ENCODE measurements at places on chromosomes 1 and 21.

DNA sequence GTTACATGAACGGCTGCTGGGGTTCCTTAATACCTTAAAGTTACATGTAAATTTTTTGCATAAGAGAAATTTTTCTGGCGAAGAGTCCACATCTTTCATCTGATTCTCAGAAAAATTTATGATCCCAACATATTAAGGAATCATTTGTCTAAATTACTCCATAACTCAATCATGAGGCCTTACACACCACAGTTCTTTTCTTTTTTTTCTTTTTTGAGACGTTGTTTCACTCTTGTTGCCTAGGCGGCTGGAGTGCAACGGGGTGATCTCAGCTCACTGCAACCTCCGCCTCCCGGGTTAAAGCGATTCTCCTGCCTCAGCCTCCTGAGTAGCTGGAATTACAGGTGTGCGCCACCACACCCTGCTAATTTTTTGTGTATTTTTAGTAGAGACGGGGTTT lies 2.1 kb upstream of the S100A11 start:
- DNase-seq = no peak

DNA sequence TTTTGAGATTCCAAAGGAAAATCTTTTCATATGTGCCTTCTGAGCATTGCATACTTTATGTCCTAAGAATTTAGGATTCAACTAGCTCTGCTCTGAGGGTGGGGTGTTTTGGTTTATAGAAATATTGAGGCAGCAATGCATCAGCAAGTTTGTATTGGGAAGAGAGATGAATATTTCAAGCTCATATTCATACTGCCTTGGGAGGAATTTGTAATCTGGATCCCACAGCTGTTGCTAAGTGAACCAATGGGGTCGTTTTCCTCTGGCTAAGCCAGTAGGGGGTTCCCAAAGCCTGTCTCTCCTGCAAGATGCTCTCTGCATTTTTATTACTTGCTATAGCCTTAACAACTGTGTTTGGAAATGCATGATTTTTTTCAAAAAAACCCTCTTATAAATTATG lies 130.6 kb downstream of the SNX7 start:
- DNase-seq = peak; percentile 4

DNA sequence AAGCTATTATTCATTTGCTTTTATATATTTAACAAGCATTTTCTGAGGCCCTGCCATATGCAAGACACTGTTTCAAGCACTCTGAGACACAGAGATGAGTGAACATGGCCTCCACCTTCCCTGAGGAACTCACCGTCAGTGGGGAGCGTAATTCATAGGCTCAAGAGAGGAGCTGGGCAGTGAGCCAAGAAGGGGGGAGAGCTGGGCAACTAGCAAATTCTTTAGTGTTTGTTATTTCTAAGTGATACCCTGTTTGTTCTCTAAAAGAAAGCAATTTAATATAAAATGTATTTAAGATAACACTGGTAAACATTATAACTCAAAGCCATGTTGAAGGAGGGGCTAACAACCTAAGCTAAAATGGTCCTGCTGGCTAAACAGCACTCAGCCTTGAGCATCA lies 119.2 kb upstream of the NGF start:
- no peak for DNase-seq

DNA sequence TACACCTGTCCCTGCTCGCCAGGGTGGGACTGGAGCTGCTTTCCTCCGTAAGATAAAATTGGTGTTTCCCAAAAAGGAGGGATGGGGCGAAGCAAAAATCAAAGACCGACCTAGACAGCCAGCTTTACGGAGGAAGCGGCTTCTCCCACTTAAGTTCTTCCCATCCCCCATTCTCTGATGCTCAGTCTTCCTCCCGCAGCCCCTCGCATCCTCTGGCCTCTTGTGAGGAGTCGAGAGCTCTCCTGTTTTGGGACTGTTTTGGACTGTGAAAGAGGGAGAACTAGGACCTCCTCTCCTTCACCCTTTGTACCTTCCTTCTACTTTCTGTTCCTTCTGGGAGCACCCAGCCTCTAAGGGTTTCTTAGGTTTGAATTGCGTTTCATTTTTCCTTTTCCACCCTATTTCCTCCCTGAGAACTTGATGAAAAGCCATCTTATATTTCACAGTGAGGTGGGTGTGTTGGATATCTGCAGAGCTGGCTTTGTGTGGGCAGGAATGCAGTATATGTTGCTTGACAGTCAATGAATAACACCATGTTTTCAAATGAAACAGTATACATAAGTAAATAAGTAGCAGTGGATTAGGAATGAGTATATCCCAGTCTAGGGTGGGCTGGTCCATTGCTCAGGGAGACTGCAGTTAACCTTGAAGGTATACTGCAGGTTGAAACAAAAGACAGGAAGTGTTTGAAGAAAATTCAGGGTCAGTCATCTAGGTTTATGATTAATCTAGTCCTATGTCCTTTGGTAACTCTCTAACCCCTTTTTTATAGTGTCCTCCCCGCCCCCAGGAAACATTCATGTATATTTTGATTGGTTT lies 848 bp downstream of the CTTNBP2NL start:
- DNase-seq = peak; percentile 17

DNA sequence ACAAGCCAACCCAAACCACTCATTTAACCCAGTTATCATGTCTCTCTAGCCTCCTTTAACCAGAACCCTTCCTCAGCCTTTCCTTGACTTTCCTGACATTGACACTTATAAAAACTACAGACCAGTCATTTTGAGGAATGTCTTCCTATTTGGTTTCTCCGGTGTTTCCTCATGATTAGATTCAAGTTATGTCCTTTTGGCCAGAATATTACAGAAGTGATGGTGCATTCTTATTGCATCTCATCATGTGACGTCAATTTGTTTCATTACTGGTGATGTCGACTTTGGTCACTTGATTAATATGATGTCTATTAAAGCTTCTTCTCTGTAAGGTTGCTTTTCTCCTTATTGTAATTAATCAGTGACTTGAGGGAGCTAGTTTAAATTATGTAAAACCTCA lies 6.1 kb upstream of the RCSD1 start:
- no peak for DNase-seq

DNA sequence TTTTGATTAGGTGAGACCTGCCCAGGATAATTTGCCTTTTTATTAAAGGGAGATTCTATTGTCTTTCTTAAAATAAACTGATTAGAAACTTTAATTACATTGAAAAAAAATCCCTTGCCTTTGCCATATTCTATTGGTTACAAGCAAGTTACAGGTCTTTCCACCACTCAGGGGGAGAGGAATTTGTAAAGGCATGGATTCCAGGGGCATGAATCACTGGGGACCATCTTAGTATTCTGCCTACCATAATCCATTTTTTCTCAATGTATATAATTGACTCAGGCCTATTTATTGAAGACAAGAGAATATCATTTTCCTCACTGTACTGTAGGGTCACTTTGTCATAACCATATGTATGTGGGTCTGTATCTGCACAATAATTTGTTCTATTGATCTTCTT lies 124.3 kb upstream of the PDE4B start:
- DNase-seq = no peak

DNA sequence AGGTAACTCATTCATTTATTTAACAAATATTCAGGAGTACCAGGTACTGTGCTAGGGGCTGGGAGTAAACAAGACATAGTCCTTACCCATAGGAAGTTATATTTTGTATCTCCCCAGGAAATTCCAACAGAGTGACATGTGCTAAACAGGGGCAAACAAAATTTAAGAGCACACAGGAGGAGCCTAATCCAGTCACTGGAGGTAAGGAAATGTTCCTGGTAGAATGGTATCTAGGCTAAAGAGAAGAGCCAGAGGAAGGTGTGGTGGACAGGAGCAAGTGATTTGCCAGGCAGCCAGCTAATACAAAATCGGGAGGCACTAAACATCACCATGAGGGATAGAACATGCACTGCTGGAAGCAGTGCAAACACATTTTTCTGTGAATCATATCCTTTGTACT lies 10.4 kb downstream of the TEX38 start:
- no peak for DNase-seq

- no peak for DNase-seq
Measured at GRCh38 chr21:15141261-15141970, 76.6 kb upstream of the NRIP1 start.

GRCh38 chr1:15765495-15766194 lies 7.0 kb downstream of the FBLIM1 start:
- peak; percentile 78 for DNase-seq

DNA sequence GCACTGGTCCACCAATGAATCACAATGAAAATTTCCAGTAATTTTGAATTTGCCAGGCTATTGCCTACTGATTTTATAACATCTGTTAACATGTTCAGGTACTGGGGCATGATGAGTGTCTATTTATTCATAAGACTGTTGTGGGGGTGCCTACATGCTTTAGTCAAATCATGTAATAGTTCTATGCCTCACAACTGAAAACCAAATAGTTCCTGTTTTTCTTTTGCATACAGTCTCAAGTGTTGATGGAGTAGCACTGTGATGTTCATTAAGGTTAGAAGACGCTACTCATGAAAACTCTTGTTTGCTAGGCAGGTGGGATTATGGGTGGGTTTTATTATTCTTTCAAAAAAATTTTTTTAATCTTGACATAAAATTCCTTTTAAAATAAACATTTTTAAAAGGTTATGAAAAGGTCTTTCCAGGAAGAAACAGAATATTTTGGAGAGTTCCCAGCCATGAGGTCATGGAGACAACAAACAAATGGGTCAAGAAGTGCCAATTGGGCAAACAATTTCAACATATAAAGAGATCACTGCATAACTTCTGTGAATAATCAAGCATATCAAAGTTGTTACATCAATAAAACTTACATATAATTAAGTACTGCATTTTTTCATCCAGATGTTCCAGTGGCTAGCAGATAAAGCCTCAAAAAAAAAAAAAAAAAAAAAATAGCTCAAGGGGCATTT lies 40.2 kb upstream of the NHLH2 start:
- DNase-seq = no peak

DNA sequence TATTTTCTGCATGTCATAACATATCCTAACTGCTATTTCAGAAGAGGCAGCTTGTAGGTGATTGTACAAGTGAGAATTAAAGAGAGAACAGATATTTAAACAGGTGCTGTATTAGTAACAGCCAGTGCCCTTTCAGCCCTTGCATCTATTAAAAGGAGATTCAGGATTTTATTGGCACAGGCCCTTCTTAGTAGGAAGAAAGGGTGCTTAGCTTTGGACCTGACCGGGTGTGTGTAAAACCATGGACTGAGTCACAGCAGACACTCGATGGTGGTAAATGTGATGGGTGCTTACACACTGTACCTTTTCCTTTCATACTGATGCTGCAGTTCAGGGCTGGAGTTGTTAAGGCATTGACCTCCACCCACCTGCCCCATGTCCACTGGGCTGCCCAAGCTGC lies 12.7 kb upstream of the CD101 start:
- no peak for DNase-seq

- DNase-seq = no peak
Measured at GRCh38 chr1:24414775-24415333, 748 bp upstream of the NIPAL3 start.

DNA sequence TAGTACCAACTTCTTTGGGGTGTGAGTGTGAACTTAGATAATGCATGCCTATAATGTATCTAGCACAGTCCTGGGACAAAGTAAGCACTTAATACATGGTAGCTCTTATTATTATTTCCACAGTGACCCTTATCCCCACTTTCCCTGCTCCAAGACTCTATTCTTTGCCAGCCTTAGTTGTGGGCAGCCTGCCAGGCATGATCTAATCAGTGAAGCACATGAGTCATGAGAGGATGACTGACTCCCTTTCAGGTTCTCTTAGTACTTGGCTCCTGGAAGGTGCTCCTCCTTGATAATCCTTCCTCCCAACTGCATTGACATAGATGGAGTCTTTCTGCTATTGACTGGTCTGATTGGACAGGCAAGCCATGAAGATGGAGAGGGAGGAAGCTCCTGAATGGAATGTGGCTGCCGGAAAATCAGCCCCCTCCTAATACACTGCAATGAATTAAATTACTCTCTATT lies 17.4 kb upstream of the GNG12 start:
- DNase-seq = peak; percentile 73

GRCh38 chr1:199064971-199065370 lies 426.1 kb downstream of the PTPRC start:
- DNase-seq = no peak

- no peak for DNase-seq
Measured at GRCh38 chr1:18736958-18737357, 106.3 kb downstream of the PAX7 start.

DNA sequence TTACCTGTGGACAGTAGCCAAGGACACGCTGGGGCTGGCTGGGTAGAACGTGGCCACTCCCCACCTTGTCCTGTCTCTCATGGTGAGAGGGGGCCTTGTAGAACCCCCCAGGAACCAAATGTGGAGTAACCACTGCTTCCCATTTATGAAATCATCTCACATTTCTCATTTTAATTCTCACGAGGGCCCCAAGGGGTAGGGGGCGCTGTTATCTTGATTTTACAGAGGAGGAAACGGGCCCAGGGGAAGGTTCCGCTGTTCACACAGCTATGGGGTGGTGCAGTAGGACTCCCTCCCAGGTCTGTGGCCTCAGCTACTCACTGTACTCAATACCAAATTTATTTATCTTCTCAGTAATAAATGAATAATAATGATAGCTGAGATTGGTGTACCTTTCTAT lies 5.5 kb downstream of the SMPDL3B start:
- peak; percentile 31 for DNase-seq

DNA sequence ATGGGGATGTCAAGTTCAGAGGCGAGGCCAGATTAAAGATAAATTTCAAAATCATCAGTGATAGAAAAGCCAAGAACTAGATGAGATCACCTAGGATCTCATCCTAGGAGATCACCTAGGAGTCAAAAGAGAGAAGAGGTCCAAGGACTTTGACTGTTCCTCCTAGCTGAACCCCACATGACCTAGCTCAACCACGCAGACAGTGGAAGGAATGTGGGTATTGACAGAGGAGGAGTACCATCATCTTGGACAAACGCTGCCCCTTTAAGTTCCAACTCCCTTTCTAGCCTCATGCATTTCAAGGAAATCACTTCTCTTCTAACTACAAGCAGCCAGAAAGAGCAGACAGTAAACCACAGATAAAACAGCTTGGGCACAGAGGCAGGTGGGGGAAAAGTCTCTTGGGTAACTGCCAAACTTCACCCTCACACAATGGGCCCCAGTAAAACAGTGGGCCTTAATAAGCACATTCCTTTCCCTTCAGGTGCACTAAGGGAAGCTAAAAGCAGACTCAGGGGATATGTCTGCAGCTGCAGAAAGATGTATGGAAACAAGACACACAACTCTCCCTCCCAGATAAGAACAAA lies 12.5 kb upstream of the FAM76A start:
- DNase-seq = no peak

- no peak for DNase-seq
Measured at GRCh38 chr21:46181953-46182547, 2.2 kb downstream of the SPATC1L start.

DNA sequence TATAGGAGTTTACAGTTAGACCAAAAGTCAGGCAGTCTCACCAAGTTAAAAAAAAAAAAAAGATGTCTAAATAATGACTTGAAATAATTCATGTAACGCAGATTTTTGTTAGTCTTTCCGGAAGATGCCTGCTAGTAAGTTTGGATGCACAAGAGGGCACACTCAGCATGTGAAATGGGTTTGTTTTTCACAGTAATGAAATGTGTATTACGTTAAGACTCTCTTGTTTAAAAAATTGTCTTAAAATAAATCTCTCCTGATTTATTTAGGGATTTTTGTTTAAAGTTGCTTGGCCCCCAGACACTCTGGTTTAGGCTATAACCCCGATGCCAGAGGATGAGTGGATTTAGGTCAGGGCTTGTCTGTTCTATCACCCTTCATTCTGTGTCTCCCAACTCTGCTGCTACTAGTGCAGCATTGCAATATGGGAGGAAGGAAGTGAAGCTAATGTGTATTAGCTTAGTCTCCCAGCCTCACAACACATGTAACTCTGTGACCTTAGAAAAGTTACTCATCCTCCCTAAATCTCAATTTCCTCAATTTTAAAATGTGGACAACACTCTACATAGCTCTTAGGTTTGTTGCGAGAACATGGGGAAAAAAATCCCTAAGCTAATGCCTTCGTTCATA lies 25.7 kb downstream of the CTH start:
- peak; percentile 72 for DNase-seq
